Neuronal stem cell (in vitro differentiated cells): ENCODE measurements at places on chromosomes 2 and 18.

DNA sequence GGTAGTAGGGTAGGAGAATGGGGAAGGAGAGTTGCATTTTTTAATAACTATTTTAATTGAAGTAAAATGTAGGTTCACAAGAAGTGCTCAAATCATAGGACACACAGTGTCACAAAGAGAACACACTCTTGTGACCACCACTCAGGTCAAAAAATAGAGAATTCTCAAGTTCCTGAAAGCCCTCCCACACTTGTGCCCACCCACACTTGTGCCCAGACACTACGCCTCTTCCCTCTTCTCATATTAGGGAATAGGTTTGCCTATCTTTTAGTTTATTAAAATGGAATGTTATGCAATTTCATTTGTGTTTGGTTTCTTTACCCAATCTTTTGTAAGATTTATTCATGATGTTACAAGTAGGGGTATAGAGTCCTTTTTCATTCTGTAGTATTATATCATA, 67.2 kb downstream of the UGGT1 start:
- no peak overlapping the region for H3K27ac ChIP-seq
- H3K4me3 ChIP-seq, result no peak overlapping the region
- H3K36me3 ChIP-seq, result peaks cover 98% of the 10 kb centered on the region
- DNase-seq, result no peak
- H3K4me1 ChIP-seq, result no peaks in the 10 kb centered on the region
- H3K27me3 ChIP-seq, result no peaks in the 10 kb centered on the region

GRCh38 chr2:203647579-203647978, 58.9 kb upstream of the CD28 start:
- H3K36me3 ChIP-seq, result no peaks in the 10 kb centered on the region
- no peak overlapping the region for H3K27ac ChIP-seq
- no peaks in the 10 kb centered on the region for H3K4me1 ChIP-seq
- no peak for DNase-seq

DNA sequence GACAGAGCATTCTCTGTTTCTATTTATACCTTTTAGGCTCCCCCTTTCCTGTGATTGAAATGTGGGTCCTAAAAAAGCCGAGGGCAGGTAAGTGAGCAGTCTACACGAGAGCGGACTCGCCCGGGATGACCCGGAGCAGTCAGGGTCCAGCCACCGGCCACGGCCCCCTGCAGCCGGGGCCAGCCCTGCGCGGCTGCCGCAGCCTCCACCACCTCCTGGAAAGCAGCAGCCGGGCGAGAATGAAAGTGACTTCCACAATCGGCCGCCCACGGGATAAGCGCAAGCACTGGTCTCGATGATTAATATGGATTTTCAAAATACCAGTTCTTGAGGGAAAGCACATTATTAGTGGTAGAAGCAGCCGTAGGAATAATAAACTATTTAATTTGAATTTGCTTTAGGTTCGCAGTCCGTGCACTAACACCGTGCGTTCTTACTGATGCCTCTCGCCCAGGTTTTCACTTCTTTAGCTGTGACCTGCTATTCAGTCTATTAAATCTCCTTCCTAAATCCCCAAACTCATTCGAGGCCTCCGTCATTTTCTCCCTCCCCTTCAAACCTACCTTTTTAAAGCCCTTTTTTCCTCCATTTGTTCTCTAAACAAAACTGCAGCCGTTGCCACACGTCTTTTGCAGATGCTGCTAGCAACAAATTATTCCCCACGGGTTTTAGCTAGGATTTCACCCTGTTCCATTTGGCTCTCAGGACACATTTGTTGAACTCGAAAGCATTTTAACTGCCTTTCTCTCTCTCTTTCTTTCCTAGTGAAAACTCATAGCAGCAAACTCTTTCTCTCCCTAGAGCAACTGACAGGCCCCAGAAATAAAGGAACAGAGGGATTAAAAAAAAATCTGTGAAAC, 1015.1 kb upstream of the PIK3C3 start:
- peak overlapping the region; percentile 73 for H3K27ac ChIP-seq
- H3K4me3 ChIP-seq, result no peak overlapping the region
- H3K27me3 ChIP-seq, result no peaks in the 10 kb centered on the region
- H3K4me1 ChIP-seq, result no peaks in the 10 kb centered on the region
- H3K36me3 ChIP-seq, result no peaks in the 10 kb centered on the region
- no peak for DNase-seq

GRCh38 chr2:176391148-176391419, 121.8 kb downstream of the MTX2 start:
- no peaks in the 10 kb centered on the region for H3K36me3 ChIP-seq
- no peaks in the 10 kb centered on the region for H3K4me1 ChIP-seq
- H3K27me3 ChIP-seq, result no peaks in the 10 kb centered on the region
- H3K27ac ChIP-seq, result no peak overlapping the region
- no peak overlapping the region for H3K4me3 ChIP-seq

GRCh38 chr2:128304715-128305554, 13.7 kb downstream of the HS6ST1 start:
- peak overlapping the region; percentile 32 for H3K4me3 ChIP-seq
- no peak for DNase-seq
- H3K4me1 ChIP-seq, result peaks cover 20% of the 10 kb centered on the region
- H3K36me3 ChIP-seq, result no peaks in the 10 kb centered on the region
- H3K27me3 ChIP-seq, result no peaks in the 10 kb centered on the region
